ENCODE measurements at places on chromosomes 7 and 10. TPM values are rescaled to one million over a fixed set of nuclear protein-coding genes. Genes with fewer than 3 reads are reported as not detected.

Gene CPVL
- total RNA-seq, result 3.9 TPM

Gene SKAP2
- total RNA-seq, result 19.3 TPM

Gene HMX2
- total RNA-seq, result not detected

Gene ITIH5
- total RNA-seq, result 21.4 TPM

Gene PKD2L1
- total RNA-seq, result not detected

DNA sequence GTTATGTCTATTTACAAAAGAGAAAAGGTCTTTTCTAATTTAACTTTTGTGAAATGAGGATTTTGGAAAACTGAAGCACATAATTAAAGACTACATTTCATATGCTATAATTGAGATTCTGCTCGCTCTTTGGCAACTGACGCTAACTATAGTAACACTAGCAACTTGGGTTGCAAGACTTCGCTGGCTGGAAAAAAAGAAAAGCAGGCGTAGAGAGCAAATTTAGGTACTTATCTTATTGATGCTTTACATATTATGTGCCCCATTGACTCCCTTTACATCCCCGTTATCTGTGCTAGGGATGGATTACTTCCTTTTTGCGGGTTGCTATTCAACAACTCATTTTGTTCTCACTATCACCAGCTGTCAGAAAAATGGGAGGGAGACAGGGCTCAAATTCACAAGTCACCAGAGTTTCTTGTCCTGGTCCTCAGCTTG, 10.5 kb downstream of the SEMA3C start:
- no peak for DNase-seq

DNA sequence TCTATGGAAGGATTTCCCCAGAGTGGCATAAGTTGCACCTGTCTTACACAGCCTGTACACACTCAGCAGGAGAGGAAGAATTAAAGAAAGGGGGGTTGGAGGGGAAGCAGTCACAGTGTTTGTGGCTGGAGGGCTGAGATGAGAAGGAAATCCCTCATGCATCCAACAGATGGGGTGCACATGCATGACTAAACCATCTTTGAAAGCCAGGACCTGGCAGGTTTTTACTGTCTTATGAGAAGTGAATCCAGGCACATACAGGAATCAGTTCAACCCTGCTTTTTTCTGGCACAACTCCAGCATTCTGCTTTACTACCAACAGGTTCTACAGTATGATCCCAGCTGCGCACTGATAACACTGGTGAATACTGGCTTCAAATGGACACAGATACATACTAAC, 107.7 kb downstream of the CACNA2D1 start:
- no peak for DNase-seq

DNA sequence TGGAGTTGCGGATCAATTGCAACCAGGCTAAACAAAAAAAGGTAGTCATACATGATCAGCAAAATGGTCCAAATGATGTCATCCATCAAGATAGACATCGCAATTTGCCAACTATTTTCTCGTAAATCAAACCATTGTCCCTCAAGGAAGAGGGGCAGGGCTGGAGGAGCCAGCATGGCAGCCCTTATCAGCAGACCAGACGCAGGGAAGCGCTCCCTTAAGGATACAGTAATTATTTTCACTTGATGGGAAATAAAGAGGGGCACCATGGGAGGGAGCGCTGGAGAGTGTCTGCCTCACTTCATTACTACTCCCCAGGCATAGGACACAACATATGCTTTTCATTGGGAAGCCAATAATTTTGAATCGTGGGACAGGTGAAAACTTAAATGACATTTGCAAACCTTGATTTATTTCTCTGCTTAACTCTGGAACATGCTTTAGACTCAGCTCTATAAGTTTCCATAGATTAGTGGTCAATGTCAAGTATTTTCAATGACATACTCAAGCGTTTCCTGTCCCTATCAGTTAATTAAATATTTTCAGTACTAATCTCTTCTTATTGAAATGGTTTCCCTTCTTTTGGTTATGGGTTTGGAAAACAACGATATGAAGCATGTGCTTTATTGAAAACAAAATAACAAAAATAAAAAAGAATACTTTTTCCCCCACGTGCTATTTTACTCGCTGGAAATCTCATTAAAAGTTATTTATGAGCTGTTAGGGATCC, 202.4 kb upstream of the HABP2 start:
- DNase-seq, result no peak

- DNase-seq, result no peak
These were observed 125.3 kb upstream of the RSU1 start for GRCh38 chr10:16942381-16943078.

DNA sequence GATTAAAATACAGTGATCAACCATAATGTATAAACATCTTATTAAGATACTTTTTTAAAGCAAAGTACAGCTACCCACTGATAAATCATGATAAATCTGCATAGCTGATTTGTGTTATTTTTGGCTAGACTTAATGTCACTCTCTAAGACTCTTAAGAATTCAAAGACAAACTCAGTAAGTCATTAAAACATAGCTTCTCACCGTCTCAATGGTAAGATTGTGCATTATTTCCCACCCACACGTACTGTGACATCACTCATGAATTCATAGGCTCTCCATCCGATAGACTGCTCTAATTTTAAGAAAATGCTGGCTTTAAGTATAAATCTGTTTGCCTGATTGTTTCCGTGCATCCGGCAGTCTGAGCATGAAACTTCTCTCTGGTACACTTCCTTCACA, 266.1 kb downstream of the GLI3 start:
- no peak for DNase-seq

- DNase-seq, result no peak
These were observed 182.9 kb downstream of the BMPER start for GRCh38 chr7:34087892-34088891.

DNA sequence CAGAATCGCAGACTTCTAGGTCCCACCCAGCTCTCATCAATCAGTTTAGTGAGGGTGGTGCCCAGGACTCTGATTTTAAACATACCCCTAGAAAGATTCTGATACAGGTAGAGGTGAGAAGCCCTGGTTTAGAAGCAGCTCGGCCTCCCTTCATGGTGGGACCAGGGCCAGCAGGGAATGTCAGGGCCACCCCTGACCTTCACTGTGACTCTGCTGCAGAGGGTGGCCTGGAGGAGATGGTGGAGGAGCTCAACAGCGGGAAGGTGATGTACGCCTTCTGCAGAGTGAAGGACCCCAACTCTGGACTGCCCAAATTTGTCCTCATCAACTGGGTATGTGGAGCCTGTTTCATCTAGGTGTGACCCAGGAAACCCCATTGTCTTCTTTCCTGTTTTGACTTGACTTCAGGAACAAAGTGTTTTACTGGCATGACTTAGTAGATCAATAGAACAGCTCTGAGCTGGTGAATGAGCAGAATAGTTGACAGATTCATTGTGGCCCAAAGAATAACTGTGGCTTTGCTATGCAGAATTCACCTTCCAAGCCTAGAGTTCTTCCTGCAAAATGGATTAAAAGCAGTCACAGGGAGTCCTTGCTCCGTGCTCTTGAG, 7.2 kb downstream of the DBNL start:
- no peak for DNase-seq

DNA sequence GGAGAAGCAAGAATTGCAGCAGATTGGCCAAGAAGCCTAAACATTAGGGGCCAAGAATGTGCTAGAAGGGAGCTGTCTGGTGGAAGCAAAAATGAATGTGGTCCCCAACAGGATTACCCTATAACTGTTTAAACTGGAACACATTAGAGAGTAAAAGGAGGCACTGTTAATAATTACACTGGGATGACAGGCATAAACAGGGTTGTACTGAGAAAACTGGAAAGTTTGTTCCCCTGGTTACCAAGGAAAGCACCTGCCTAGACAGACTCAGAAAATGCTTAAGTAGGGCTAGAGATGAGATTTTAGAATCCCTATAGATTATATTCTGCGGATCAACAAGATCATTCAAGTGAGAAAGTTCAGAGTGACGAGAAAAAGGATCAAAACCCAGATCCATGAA, 100.8 kb downstream of the CTTNBP2 start:
- no peak for DNase-seq

DNA sequence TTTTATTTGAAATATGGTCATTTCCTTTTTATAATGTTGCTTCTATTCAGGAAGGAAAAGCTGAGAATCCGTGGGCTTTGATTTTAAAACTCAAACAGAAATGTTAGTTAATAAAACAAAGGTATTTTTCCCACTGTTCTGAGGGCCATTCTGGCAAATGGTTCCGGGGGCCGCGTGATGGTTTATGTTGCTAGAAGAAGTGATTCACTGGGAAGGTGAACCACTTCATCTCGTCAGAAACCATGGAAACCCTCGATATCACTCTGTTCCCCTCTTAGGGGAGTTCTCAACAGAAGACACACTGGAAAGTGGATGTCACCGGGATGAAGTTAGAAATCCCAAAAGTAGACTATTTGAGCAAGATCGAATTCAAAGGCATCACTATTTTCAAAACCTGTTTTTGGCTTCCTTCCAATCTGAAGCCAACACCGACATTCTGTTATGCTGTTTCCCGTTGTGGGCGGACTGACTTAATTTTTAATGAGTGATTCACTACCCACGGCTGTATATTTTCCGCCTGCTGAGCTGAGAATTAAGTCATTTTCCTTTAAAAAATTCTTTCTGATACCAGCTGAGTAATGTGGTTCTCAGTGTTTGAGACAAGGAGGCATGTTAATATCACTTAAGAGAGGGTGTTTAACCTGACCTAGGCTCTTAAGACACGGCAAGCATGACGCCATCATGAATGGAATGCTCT, 84.1 kb downstream of the PTPRE start:
- DNase-seq, result no peak

DNA sequence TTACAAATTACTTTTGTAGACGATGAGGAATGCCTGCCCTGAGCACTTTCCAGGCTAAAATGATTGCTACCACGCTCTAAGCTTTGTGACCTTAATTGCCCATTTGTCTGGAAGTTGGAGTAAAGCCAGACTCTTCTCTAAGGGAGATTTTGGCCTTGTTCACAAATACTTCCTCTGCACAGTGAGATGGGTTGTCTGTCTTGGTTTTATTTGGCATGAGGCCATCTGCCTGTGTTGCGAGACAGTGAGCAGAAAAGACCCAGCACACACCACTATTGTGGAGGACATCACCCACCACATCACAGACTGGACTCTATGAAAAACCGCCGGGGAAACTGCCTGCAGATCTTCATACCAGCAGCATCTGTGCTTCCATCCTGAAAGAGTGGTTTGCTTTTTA, 138.4 kb downstream of the BICC1 start:
- DNase-seq, result no peak

GRCh38 chr7:11533229-11533820, 298.7 kb downstream of the THSD7A start:
- DNase-seq, result no peak

- no peak for DNase-seq
These were observed 34.1 kb downstream of the GET4 start for GRCh38 chr7:910441-910861.

DNA sequence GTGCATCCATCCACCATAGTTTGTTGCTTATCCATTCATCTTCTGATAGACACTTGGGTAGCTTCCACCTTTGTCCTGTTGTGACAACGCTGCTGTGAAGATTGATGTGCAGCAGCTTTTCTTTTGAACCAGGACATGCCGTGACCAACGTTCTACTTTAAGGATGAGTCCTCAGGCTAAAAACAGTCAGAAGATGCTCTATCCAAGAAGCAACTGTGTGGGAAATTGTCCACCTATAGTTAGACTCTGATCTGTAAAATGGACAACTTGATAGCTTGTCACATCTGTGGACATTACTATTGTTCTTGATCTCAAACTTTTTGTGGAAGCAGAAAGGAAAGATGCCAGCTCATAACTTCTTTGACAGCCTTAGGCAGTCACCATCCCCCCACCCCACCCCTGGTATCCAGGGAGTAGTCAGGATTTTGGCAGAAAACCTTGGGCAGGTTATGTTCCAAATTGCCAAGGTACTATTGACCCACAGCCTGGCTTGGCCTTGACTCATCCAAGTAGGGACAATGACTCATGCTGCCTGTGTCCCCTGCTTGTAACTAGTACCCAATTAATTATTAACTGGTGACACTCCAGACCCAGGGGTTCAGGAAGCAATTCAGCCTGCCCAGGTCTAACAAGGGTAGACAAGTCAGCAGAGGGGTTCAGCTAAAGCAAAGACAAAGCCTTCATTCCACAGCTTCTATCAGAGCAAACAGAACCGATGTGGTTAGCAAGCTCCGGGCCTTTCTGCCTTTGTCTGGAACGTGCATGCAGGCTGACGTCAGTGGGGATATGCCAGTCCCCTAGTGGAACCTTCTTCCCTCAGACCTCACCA, 99.6 kb upstream of the ANLN start:
- DNase-seq, result no peak

Data from esophagus squamous epithelium (tissue), 5 donors.